ENCODE measurements at places on chromosomes 7 and 10. TPM values are rescaled to one million over a fixed set of nuclear protein-coding genes. Genes with fewer than 3 reads are reported as not detected.

GRCh38 chr7:107961405-107961804, 41.6 kb downstream of the LAMB1 start:
- no peak for DNase-seq

GRCh38 chr10:52319926-52320325, 5.8 kb downstream of the DKK1 start:
- no peak for DNase-seq

DNA sequence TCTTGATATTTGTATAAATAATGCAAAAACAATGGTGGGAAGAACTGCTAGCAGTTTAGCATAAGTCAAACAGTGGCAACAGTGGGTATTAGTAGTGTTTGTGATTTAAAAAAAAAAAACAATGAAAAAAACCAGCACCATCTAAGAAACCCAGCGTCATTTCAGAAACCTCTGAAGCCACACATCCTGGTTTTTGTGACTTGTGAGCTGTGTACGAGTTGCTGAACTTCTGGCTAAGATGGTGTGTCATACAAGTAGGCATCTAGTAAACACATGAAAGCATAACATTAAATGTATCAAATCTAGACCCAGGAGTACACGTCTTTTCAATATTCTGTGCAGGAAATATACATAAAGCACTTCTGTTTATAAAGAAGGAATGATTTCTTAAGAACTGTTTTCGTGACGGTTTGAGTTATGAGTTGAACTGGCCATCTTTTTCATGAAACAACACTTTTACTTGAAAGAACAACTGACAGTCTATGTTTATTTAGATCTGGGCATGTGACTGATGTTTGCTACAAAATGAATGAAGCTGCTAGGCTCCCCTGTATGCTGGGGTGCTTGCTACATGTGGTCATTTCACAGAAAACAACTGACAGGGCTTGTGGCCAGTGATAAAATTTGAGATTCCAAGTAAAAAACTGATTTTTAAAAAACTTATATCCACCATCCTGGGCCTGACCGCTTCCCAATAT, 143.5 kb downstream of the PIP4K2A start:
- DNase-seq = no peak

- DNase-seq = no peak
These were observed 37.3 kb downstream of the CFAP46 start for GRCh38 chr10:132904814-132905649.

GRCh38 chr10:110279407-110279986, 25.2 kb downstream of the SMNDC1 start:
- DNase-seq = no peak

DNA sequence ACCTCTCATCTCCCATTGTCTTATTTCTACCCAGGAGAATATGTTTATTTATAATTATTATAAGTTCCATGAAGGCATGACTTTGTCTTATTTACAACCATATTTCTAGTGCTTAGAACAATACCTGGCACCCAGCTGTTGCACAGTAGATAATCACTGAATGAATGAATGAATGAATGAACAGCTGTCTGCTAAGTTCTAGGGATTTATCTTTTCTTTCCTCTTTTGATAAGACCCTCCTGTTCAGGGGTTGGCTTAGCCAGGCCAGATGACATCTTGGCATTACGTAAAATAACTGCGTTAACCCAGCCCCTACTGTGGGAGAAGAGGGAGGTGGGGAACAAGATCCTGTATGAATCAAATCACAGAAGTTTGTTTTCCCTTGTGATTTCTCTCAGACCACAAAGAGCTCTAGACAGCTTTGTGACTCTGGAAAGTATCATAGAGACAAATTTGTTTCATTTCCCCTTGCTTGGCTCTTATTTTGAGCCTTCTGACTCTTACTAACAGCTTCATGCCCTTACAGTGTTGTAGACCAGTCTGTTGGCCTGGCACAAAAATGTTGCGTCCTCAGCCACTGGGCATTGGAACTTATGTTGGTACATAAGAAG, 8.4 kb downstream of the ZNF862 start:
- DNase-seq = no peak

DNA sequence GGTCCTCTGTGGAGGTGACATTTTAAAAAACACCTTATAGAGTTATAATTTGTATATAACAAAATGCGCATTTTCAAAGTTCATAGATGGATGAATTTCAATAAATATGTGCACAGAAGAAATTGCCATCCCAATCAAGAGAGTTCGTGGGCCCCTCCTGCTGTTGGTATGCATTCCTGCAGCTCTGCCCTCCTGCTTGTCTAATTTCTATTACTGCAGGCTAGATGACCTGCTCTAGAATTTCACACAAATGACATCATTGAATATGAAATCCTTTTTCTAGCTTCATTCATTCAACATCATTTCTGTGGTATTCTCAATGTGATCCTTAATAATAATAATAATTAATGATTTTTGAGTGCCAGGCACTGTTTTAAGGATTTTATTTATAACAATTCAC, 348.2 kb downstream of the SDK1 start:
- DNase-seq = no peak

- DNase-seq = no peak
These were observed 26.5 kb downstream of the VWA2 start for GRCh38 chr10:114265392-114266053.

GRCh38 chr10:74882427-74882826, 56.0 kb downstream of the KAT6B start:
- DNase-seq = no peak

Gene NUTM2A
- total RNA-seq = 0.23 TPM

Gene NUDT13
- total RNA-seq = 0.18 TPM
